ENCODE measurements at places on chromosomes 12 and 14. TPM values are rescaled to one million over a fixed set of nuclear protein-coding genes. Genes with fewer than 3 reads are reported as not detected.
A peak's percentile ranks its signal among the peaks of the same experiment; 100 is the strongest.

DNA sequence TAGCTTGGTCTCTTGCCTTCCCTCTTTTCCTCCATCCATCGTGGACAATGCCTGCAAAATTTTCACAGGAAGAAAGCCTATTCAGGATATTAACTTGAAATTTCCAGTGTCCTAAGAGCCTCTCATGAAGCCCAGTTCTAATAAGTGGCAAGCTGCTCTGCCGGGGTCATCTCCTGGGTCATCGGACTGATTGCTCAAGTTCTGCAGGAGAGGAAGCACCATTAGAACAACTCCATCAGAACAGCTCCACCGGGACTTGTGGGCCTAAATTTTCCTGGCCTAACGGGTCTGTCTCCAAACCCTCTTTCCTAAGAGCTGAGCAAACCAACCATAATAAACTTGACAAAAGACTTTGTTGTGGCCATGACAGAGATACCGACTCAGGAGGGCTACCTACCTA is 13.9 kb downstream of the ERG28 start:
- no peak overlapping the region for H3K4me3 ChIP-seq
- no peaks in the 10 kb centered on the region for H3K27me3 ChIP-seq
- DNase-seq = no peak
- no peaks in the 10 kb centered on the region for H3K4me1 ChIP-seq
- no peak overlapping the region for H3K27ac ChIP-seq

The ACSS3 gene
- not detected for polyA plus RNA-seq

The FZD10 gene
- not detected for polyA plus RNA-seq

GRCh38 chr12:6044082-6044481 is 80.4 kb downstream of the VWF start:
- no peak for DNase-seq
- H3K27ac ChIP-seq = no peak overlapping the region
- peaks cover 19% of the 10 kb centered on the region for H3K27me3 ChIP-seq
- no peak overlapping the region for H3K4me3 ChIP-seq

- H3K4me1 ChIP-seq = peaks cover 60% of the 10 kb centered on the region
- peak overlapping the region; percentile 100 for H3K27ac ChIP-seq
- no peaks in the 10 kb centered on the region for H3K27me3 ChIP-seq
- peak overlapping the region; percentile 99 for H3K4me3 ChIP-seq
Measured at GRCh38 chr14:35122696-35123387, 490 bp downstream of the PRORP start.

GRCh38 chr12:32496946-32497345 is 97.6 kb downstream of the FGD4 start:
- no peak overlapping the region for H3K27ac ChIP-seq
- no peak overlapping the region for H3K4me3 ChIP-seq
- H3K27me3 ChIP-seq = no peaks in the 10 kb centered on the region
- no peak for DNase-seq
- no peaks in the 10 kb centered on the region for H3K36me3 ChIP-seq

- H3K27ac ChIP-seq = no peak overlapping the region
- no peaks in the 10 kb centered on the region for H3K36me3 ChIP-seq
- H3K4me3 ChIP-seq = no peak overlapping the region
- no peaks in the 10 kb centered on the region for H3K27me3 ChIP-seq
- H3K4me1 ChIP-seq = peaks cover 11% of the 10 kb centered on the region
Measured at GRCh38 chr12:92047393-92047826, 98.2 kb downstream of the BTG1 start.

- no peak overlapping the region for H3K27ac ChIP-seq
- H3K4me1 ChIP-seq = peaks cover 18% of the 10 kb centered on the region
- peaks cover 4% of the 10 kb centered on the region for H3K36me3 ChIP-seq
- H3K4me3 ChIP-seq = no peak overlapping the region
Measured at GRCh38 chr12:65885312-65885711, 61.0 kb downstream of the HMGA2 start.

GRCh38 chr14:75126679-75127473 is at the start of gene NEK9:
NEK9 (minus strand) TSS chr14:75127048; CDS start chr14:75126921, 127 bp downstream.
- DNase-seq = peak; percentile 84
- peaks cover 29% of the 10 kb centered on the region for H3K4me1 ChIP-seq
- no peaks in the 10 kb centered on the region for H3K27me3 ChIP-seq
- H3K4me3 ChIP-seq = peak within 1 kb of the TSS; percentile 93
